ENCODE measurements at places on chromosomes 7 and 10.

- DNase-seq = peak; percentile 70
Observed at GRCh38 chr7:117110480-117111315, 157.4 kb downstream of the ST7 start.

DNA sequence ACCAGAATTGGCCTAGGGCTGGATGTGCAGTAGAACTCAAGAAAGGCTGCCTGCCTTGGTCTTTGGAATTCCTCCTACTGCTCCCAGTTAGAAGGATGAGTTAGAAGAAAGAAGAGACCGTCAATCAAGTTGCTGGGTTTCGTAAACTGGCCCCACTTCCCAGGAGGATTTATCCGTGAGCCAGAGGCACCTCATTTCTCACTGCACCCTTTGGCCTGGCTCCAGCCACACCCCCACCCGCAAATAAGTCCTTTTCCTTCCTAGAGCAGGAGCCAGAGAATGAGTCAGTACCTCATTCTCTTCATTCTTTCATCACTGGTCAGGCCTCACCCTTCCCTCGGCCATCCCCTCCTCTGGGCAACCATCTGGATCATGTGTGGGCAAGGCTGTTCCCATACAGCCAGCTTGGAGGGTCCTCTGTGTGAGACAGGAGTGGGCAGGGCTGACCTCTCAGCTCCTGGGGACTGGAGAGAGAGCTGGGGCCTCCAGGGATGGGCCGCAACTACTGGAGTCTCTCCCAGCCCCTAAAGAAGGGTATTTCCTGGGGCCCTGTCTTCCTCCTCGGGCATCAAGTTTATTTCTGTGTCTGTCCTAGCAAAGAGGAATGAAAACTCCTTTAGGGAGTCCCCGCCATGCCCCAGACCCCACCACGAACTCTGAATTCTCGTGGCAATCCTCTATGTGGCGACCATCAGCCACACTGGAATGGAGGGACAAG, 87.2 kb upstream of the DUSP5 start:
- DNase-seq = no peak

GRCh38 chr10:8840356-8840755, 785.9 kb downstream of the GATA3 start:
- no peak for DNase-seq

DNA sequence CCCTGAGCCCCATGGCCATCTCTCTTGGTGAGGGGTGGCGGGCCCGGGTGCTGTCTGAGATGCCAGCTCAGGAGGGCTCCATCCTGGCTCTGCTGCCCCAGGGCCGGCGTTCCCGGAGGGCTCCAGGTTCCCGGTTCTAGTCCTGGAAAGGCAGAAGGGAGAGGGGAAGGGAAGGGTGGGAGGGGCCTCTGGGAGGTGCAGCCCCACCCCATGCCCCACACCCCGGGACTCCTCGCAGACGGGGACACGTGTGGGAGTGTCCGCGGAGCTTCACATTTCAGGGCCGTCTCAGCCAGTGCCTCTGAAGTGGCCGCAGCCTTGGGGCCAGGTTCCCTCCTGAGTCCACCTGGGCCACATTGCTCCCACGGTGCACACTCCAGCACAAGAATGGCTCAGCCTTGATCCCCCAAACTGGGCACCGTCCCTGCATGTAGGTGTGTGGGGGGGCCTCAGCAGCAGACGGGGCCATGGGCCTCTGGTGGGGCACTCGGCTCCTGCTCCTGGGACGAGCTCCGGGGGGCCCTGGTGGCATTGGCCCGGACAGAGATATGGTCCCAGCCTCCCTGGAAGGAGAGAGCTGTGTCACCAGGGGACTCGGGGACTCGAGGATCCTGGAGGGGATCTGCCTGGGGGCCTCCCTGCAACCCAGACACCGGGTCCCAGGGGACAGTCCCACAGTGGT, 5.8 kb downstream of the BHLHA15 start:
- no peak for DNase-seq

DNA sequence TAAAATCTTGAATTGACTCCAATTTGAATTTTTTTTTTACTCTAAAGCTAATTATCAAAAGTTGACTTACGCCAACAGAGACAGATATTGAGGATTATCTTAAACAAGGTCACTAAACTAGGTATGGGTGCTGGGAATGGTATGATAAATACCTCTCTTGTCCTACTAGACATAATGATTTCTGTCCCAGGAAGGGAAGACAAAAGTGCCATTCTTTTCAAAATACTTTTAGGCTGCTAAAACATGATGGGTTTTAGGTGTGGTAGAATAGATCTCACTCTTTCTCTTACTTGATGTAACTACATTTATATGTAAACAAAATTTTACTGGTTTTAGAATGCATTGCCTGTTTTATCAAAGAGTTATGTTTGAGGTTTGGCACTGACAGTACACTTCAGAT, 15.1 kb downstream of the TMEM60 start:
- DNase-seq = no peak

Measured in cerebellar cortex (tissue), 1 donor.